ENCODE measurements at places on chromosomes 6 and 20. TPM values are rescaled to one million over a fixed set of nuclear protein-coding genes. Genes with fewer than 3 reads are reported as not detected.

Gene PLTP
- total RNA-seq = 20.9 TPM

GRCh38 chr6:125192610-125192930 is 39.0 kb downstream of the TPD52L1 start:
- no peak for DNase-seq

DNA sequence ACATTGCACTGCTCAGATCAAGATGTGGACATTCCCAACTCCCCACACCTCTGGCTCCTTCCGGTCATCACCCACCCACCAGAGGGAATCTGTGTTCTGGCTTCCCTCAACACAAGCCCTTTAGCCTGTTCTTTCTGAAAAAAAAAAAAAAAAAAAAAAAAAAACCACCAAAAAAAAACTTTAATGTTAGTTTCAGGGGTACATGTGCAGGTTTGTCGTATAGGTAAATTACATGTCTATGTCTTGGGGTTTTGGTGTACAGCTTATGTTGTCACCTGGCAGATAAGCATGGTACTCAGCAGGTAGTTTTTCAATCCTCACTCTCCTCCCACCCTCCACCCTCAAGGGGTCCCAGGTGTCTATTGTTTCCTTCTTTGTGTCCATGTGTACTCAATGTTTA is 135.8 kb upstream of the FOXA2 start:
- no peak for DNase-seq

GRCh38 chr6:132025468-132025867 is 74.3 kb upstream of the CCN2 start:
- no peak for DNase-seq

Data from epithelial cell of proximal tubule (primary cell).